ENCODE measurements at places on chromosomes 2 and 18. TPM values are rescaled to one million over a fixed set of nuclear protein-coding genes. Genes with fewer than 3 reads are reported as not detected.

DNA sequence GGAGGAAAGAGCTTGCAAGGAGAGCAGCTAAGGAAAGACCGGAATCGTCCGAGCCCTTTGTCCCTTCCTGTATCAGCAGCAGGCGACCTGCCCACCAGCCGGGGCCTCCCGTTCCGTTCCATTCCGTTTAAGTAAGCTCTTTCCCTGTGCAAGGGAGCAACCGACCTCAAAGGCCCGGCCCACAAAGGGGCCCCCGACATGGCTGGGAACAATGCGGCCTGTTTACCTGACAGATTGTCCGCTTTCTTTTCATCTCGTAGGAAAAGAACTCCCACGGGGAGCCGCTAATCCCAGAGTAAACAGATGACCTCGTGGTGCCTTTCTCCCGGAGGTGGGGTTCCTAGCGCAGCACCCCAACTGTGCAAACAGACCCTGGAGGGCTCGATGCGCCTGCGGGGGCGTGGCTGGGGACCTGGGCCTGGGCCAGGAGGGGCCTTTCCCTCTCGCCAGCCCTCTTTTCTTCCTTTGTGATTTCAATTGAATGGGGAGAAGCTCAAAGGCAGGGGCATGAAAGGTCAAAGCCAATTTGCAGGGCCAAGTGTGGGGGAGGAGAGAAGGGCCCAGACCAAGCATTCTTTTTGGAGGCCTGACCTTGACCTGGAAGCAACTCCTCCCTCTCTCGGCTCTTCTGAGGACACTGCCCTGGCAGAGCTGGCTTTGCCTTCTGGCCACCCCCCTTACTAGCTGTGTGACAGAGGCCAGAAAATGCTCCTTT is 120.2 kb downstream of the INHBB start:
- no peak for DNase-seq

- DNase-seq: no peak
These were observed 42.3 kb upstream of the GPC1 start for GRCh38 chr2:240392948-240393830.

- DNase-seq: no peak
These were observed 1074.9 kb downstream of the TDRD15 start for GRCh38 chr2:22198381-22199283.

Gene SDC1
- total RNA-seq: 26.0 TPM

DNA sequence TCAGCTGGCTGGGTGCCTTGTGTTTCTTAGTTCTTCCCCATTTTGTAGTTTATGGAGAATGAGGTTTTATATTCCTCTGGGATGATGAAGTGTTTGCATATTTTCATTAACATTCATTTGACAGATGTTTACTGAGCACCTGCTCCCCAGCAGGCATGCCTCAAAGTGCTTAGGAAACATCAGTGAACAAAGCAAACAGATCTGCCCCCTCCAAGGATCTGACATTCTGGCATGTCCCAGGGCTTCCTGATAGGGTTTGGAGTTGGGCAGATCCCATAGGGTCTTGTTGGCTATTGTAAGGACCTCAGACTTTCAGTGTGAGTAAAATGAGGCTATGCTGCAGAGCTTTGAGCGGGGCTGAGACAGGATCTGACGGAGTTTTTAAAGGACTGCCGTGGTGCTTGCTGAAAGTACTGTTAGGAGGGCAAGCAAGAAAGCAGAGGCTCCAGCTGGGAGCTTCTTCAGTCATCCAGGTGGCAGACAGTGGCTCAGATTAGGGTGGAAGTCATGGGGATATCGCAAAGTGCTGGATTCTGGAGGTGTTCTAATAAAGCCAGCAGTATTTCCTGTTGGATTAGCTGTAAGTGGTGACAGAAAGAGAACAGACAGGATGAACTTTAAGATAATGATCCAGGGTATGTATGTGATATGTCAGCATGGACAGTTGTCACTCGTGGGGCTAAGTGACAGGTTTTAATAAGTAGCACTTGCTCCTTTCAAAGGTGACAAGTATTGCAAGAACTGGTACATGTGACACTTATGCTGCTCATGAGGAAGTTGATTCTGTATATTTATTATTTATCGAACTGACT is 11.3 kb upstream of the IAH1 start:
- no peak for DNase-seq

GRCh38 chr18:63240531-63241316 is 78.8 kb downstream of the BCL2 start:
- DNase-seq: no peak

Gene STPG4
- total RNA-seq: 1.00 TPM

DNA sequence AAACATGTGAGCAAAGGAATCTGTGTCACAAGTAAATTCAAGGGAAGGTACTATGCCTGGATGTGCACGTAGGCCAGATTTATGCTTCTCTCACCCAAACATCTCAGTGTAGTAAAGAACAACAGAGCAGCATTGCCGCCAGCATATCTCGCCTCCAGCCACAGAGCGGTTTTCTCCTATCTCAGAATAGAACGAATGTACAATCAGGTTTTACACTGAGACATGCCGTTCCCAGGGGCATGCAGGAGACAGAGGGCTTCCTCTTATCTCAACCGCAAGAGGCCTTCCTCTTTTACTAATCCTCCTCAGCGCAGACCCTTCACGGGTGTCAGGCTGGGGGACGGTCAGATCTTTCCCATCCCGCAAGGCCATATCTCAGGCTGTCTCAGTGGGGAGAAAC is 175.3 kb downstream of the RPIA start:
- no peak for DNase-seq

GRCh38 chr2:122003196-122003940 is 247.9 kb downstream of the TSN start:
- no peak for DNase-seq

Gene DYSF
- 1.4 TPM for total RNA-seq

DNA sequence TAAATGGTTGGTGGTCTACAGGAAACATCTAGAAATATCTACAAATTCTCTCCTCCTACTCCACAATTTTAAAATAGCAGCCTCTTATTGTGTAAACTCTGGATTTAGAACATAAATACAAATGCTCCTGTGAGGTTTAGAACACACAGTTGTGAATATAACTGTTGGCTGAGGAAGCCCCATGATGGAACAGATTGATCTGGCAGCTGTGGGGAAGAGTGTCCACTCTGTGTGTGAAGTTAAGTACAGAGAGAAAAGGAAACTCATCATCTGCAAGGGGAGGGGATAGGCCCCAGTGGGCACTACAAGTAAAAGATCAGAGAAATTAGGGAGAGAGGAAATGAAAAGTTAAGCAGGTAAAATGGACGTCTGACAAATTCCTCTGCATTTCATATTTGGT is 422.7 kb upstream of the FSHR start:
- no peak for DNase-seq

Gene PTPRN
- total RNA-seq: 18.1 TPM

DNA sequence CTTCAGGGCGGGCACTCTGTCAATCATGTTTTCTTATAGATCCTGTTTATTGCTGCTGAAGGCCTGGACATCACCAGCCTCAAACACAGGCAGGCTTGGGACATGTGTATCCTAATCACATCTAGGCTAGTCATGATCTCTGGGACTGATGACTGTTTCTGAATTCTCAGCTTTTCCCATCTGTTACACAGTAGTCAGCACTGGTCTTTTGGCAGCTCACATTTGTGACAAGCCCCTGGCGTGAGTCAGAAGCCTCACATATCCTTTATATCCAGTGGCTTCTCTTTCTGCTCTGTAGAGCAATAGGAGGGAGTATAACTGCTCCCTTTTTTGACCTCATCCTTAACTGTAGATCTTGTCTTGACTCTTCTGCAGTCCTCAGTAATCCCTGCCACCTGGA is 4.5 kb downstream of the SEMA4F start:
- DNase-seq: peak; percentile 31

All from cerebellum (tissue), 4 donors.